ENCODE measurements at places on chromosomes 6 and 20. TPM values are rescaled to one million over a fixed set of nuclear protein-coding genes. Genes with fewer than 3 reads are reported as not detected.

BTBD3 gene
- 29.6 TPM for total RNA-seq

PDCD2 gene
- total RNA-seq, result 124 TPM

PACSIN1 gene
- 0.31 TPM for total RNA-seq

LY86 gene
- not detected for total RNA-seq

SLC32A1 gene
- total RNA-seq, result not detected

SDC4 gene
- total RNA-seq, result 42.4 TPM

TFAP2D gene
- not detected for total RNA-seq

FAM8A1 gene
- total RNA-seq, result 19.8 TPM

HLA-F gene
- total RNA-seq, result 8.2 TPM

RPS18 gene
- total RNA-seq, result 2,446 TPM

FAM83C gene
- 0.24 TPM for total RNA-seq

BCKDHB gene
- 14.2 TPM for total RNA-seq

CLVS2 gene
- total RNA-seq, result not detected

Measured in A172 (cell line).